ENCODE measurements at places on chromosomes 3 and 15.

- no peak for DNase-seq
Observed at GRCh38 chr3:52682016-52682415, 3.7 kb downstream of the PBRM1 start.

GRCh38 chr3:14373753-14374376 is 28.5 kb upstream of the SLC6A6 start:
- DNase-seq: no peak

DNA sequence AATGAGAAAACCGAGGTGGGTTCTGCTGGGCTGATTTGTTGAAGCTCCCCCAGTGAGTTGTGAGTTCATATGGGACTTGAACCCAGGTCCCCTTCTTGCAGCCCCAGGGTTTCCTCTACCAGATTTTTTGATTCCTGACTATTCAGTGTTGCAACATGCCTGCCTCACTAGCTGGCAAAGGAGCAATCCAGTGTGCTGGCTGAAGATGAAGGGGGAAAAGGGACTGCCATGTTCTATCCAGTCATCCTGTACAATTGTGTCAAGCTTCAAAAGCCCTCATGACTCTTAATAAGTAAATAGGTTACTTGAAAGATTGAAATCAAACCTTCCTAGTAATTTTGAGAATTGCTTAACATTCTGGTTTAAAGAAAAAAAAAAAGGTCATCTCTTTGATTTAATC is 211.5 kb upstream of the TP63 start:
- DNase-seq: no peak

- no peak for DNase-seq
Observed at GRCh38 chr3:62325896-62326295, 47.5 kb downstream of the FEZF2 start.

GRCh38 chr3:19173945-19174344 is 25.6 kb downstream of the KCNH8 start:
- no peak for DNase-seq

DNA sequence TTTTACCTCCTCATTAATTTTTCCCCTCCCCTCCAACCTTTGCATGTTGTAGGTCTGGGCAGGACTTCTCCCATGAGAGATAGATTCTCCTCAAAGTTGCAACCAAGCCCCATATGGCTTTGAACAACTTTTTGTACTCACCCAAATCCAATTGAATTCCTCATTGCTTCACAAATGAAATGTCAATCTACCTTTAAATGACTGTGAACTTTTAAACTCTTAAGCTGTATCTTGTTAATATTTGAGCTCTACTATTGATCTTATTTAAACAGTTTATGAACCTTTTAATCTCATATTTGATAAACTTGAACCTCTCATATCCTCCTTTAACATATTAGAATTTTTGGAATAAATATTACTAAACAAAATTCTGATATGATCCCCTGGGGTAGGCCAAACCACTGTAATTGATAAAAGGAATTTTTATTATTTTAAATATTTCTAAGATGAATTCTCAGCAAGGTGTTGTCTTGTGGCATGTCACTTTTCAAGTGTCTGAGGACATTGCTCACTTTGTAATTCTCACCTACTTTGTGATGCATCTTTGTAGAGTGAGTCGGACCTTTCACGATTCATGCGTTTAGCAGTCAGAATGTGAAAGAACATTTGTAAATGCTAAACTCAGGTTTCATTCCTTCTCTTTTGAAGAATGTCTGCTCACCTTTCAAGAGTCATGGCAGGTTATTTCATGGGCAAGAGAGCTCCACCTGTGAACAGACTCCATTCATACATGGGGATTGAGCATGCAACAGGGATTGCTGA is 23.4 kb upstream of the GREM1 start:
- DNase-seq: no peak

DNA sequence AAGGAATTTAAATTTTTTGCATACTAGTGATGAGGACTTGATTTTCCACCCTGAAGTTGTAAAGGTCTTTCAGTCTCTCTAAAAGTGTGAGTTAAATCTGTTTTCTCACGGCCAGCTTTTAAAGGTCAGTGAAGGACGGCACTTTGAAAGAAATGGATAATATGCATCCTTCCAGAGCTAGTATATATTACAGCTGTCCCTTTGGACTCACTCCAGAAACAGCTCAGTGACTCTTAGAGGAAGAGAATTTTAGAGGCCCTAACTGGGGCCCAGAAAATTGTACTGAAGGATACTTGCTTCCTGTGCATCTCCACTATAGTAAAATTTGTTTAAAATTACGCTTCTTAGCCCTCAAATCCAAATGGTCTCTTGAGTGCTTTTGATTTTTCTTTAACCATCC is 41.6 kb downstream of the PIK3CA start:
- DNase-seq: no peak

- DNase-seq: no peak
Observed at GRCh38 chr15:68609629-68610028, 30.8 kb downstream of the CORO2B start.
